HepG2 (cell line): ENCODE measurements at places on chromosomes 3 and 15.

- H3K27me3 ChIP-seq: no peaks in the 10 kb centered on the region; the same call in 1 of the 2 replicates
- DNase-seq: no peak
- H3K4me1 ChIP-seq: no peaks in the 10 kb centered on the region
- no peak overlapping the region for H3K27ac ChIP-seq
- H3K36me3 ChIP-seq: no peaks in the 10 kb centered on the region
Observed at GRCh38 chr3:29345516-29346300, 64.8 kb downstream of the RBMS3 start.

GRCh38 chr3:141795276-141795675 lies 32.1 kb downstream of the GRK7 start:
- no peak overlapping the region for H3K27ac ChIP-seq
- peaks cover 24% of the 10 kb centered on the region for H3K4me1 ChIP-seq
- DNase-seq: no peak

- peaks cover 19% of the 10 kb centered on the region; the same call in 2 of the 3 replicates for H3K27me3 ChIP-seq
- no peak overlapping the region for H3K4me3 ChIP-seq
- H3K4me1 ChIP-seq: peaks cover 20% of the 10 kb centered on the region
- H3K36me3 ChIP-seq: no peaks in the 10 kb centered on the region
Observed at GRCh38 chr15:23073890-23074646, 34.7 kb upstream of the TUBGCP5 start.

DNA sequence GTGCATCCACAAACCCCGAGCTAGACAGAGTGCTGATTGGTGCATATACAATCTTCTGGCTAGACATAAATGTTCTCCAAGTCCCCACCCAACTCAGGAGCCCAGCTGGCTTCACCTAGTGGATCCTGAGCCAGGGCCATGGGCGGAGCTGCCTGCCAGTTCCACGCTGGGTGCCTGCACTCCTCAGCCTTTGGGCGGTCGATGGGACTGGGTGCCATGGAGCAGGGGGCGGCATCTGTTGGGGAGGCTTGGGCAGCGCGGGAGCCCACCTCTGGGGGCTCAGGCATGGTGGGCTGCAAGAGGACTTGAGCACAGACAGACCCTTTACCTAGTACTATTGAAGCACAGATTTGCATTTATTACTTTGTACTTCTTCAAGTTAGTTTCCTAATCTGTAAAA lies 57.5 kb downstream of the ZPLD1 start:
- no peaks in the 10 kb centered on the region for H3K27me3 ChIP-seq
- no peaks in the 10 kb centered on the region for H3K36me3 ChIP-seq
- H3K4me3 ChIP-seq: no peak overlapping the region
- no peaks in the 10 kb centered on the region for H3K4me1 ChIP-seq
- no peak overlapping the region for H3K27ac ChIP-seq
- DNase-seq: no peak
